Transverse colon (tissue), 4 donors: ENCODE measurements at places on chromosomes 2 and 18.
A peak's percentile ranks its signal among the peaks of the same experiment; 100 is the strongest.

- peaks cover 51% of the 10 kb centered on the region for H3K4me1 ChIP-seq
- H3K36me3 ChIP-seq, result no peaks in the 10 kb centered on the region
- H3K27me3 ChIP-seq, result no peaks in the 10 kb centered on the region
Measured at GRCh38 chr18:31398191-31398590, 21.6 kb downstream of the DSG4 start.

DNA sequence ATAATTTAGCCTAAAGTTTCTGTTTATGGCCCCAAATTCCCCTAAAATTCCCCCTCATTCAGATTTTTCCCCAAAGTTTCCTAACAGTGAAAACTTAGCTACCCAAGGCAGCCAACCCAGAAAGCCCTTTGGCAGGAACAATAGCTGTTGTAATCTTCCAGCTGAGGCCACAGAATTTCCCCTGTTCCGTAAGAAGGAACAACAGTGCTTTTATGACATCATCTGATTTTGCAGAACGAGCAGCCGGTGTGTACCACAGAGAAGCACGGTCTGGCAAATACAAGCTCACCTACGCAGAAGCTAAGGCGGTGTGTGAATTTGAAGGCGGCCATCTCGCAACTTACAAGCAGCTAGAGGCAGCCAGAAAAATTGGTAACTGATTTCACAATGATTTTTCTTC lies 6.3 kb downstream of the TNFAIP6 start:
- H3K4me3 ChIP-seq, result no peak overlapping the region
- no peaks in the 10 kb centered on the region for H3K36me3 ChIP-seq
- no peaks in the 10 kb centered on the region for H3K4me1 ChIP-seq
- no peak overlapping the region for H3K27ac ChIP-seq

DNA sequence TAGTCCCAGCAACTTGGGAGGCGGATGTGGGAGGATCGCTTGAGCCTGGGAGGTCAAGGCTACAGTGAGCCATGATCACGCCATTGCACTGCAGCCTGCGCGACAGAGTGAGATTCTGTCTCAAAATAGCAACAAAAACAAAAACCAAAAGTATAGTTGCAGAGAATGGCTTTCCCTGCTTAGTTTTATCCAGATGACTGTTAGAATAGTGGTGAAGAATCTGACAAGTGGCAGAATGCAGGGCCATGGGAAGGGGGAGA lies 53.8 kb downstream of the NEDD4L start:
- peaks cover 61% of the 10 kb centered on the region for H3K4me1 ChIP-seq
- DNase-seq, result no peak
- H3K4me3 ChIP-seq, result no peak overlapping the region
- H3K27ac ChIP-seq, result peak overlapping the region; percentile 44
- H3K27me3 ChIP-seq, result no peaks in the 10 kb centered on the region
- no peaks in the 10 kb centered on the region for H3K36me3 ChIP-seq

- no peak for DNase-seq
- no peaks in the 10 kb centered on the region for H3K36me3 ChIP-seq
- no peaks in the 10 kb centered on the region for H3K4me1 ChIP-seq
- no peak overlapping the region for H3K4me3 ChIP-seq
- H3K27ac ChIP-seq, result no peak overlapping the region
Measured at GRCh38 chr2:183951630-183952029, 646.7 kb upstream of the ZNF804A start.
